ENCODE measurements at places on chromosomes 12 and 14. TPM values are rescaled to one million over a fixed set of nuclear protein-coding genes. Genes with fewer than 3 reads are reported as not detected.

Gene OS9
- polyA plus RNA-seq = 86.3 TPM

Gene CACNA2D4
- 0.14 TPM for polyA plus RNA-seq

Gene CHST11
- polyA plus RNA-seq = 12.4 TPM

Gene MYF5
- polyA plus RNA-seq = not detected

Gene CLEC1B
- not detected for polyA plus RNA-seq

Gene VRTN
- not detected for polyA plus RNA-seq

Gene PRPH
- polyA plus RNA-seq = not detected

Gene DGKA
- 214 TPM for polyA plus RNA-seq

Gene KRT77
- polyA plus RNA-seq = not detected

Gene NAV3
- polyA plus RNA-seq = 3.8 TPM

DNA sequence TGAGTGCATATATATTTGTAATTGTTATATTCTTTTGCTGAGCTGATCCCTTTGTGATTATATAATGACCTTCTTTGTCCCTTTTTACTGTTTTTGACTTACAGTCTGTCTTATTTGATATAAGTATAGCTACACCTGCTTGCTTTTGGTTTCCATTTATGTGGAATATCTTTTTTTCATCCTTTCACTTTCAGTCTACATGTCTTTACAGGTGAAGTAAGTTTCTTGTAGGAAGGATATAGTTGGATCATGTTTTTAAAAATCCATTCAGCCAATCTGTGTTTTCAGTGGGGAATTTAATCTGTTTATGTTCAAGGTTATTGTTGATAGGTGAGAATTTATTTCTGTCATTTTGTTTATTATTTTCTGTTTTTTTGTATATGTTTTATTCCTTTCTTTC, 12.1 kb downstream of the GZMH start:
- DNase-seq = no peak

DNA sequence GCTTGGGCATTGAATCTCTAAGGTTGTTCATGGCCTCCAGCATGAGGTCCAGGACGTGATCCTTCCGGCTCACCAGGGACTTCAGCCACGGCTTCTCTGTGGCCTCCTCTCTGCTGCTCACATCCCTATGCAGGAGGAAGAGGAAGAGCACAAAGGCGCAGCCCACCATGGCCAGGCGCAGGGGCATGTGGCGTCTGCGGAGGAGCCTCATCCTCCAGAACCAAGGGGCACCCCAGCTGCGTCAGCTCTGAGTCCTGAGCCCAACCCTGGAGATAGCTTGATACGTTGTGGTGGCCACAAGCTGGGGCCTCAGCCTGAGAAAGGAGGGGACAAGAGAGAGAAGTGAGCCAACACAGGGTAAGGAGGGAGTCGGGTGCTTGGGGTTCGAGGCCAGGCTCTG, 11.6 kb downstream of the GALNT6 start:
- DNase-seq = no peak

DNA sequence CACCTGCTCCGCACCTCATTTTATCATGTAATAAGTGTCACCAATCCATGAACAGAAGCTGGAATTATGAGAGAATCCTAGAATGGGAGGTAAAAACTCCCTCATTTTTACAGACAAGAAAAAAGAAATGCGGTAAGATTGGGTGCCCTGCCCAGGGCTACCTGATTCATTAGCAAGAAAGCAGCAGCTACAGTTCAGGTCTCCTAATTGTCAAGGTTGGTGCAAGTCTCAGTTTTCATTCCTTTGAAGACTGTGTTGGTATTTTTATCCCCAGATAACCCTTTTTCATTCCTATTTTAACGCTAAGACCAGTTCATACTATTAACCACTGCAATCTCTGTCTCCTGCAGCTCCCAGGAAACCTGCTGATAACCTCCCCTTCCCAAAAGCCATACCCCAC, 6.9 kb downstream of the DUSP6 start:
- DNase-seq = no peak

DNA sequence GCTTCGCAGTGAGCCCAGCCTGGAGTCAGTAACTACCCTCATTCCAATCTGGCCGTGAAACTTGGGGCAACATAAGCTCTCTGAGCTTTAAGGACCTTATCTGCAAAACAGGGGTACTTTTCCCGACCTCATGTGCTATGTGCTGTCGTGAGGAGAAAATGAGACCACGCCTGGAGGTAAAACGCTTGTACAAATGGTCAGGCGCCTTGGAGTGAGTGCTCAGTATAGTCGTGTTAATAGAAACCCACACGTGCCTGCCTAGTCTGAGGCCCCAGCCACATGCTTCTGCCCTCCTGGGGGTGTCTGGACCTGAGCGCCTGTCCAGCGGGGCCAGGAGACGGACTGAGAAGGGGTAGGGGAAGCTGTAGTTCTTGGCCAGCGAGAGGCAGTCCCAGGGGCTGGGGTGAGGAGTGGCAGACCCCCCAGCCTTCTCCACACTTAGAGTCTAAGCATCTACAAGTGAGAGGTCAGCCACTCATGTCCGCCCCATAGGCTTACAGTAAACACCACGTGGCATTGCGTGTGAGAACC, 4.9 kb downstream of the AQP5 start:
- DNase-seq = no peak

DNA sequence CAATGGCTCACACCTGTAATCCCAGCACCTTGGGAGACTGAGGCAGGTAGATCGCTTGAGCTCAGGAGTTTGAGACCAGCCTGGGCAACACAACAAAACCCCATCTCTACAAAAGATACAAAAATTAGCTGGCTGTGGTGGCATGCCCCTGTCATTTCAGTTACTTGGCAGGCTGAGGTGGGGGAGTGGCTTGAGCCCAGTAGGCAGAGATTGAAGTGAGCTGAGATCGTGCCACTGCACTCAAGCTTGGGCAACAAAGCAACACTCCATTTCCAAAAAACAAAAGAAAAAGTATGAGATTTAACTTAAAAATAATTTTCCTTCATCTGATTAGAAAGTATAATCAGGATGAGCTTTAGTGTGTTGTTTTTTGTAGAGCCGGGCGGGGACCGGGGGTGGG, 47.9 kb upstream of the BCAT1 start:
- no peak for DNase-seq

- no peak for DNase-seq
Observed at GRCh38 chr14:97219431-97220017, 422.3 kb downstream of the VRK1 start.

DNA sequence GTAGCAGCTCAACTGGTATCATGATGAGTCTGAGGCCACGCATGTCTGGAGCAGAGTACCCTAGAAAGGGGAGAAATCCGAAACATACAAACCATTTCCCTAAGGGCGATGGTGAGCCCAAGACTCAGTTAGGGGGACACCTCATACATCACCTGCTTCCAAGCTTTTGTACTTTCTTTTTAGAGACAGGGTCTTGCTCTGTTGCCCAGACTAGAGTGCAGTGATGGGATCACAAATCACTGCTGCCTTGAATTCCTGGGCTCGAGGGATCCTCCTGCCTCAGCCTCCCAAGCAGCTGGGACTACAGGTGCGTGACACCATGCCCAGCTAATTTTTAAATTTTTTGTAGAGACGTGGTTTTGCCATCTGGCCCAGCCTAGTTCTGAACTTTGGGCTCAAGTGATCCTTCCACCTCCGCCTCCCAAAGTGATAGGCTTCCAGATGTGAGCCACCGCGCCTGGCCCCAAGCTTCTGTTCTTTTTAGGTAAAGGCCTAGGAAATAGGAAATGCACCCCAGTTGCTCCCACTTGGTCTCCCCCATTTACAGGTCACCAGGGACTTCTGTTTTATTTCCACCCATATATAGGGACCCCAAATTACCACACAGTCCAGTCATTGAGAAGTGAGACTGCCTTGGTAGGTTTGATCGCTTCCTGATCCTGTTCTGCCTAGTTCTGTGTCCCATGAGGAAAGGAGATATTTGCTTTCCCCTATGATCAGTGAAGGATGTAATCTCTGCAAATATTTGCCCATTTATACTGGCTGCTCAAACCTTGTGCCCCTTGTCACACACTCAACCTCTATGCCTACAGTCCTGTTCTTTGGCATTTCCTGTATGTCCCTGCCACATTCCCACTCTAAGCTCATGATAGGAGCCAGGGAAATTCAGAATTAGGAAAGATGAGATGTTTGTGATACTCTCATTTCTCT, at the start of gene APOF:
APOF (minus strand) TSS at position 728 of the 930 bp plus-strand sequence; CDS start at position 616, 112 bp downstream.
- no peak for DNase-seq

DNA sequence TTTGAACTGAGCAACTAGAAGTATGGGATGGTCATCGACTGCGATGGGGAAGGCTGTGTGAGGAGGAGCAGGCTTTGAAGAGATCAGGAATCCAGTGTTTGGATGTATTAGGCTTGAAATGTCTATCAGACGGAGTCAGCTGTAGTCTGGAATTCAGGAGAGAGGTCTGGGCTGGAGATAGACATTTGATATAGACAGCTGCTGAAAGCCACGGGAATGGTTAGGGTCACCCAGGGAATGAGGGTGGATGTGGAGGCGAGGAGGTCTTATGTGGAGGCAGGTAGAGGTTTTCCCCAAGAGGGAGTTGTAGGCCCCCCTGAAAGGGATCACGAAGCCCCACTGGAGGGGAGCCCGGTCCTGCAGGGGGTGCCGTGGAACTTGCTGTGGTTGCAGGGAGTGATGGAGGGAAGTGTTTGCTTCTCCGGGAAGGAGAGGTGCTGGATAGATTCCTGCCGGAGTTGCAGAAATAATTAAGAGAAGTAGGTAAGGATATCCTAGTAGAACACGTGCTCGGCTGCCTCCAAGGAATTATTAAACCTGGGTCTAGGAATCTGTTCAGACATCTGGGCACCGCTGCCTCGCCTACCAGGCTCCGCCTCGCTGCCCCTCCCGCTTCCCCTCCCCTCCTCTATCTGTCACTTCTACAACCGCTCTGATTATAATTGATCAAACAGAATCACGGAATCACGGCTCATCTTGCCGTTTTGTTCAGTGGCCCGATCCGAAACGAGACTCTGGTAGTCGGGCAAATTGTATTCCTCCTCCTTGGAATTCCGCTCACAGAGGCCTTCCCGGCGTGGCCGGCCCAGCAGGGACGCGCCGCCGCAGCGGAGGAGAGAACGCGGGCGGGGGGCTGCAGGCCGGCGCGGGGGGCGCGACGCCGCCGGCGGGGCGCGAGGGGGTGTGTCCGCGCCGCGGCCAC, 826 bp upstream of the CACNA1C start:
- DNase-seq = peak; percentile 11

DNA sequence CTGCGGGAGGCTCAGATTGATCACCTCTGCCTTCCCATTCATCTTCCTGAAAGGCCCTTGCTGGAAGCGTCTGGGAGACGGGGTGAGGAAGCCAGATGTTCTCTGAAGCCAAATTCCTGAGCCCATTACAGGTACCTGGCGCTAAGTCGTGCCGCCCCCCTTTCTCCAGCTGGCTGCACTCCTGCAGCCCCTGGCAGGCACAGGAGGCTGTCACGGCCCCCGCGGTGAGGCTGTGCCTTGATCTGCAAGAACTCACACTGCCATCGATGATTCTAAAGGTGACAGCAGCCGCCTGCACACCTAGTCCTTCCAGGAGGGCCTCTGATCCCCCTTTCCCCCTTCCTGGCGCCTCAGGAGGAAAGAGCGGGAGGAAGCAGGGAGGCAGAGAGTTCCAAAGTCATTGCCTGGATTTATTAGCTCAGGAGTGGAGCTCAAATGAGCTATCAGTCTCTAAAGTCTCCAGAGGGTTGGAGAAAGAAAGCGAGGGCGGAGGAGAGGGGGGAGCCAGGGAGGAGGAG, 106.9 kb downstream of the RFLNA start:
- no peak for DNase-seq

- DNase-seq = no peak
Observed at GRCh38 chr14:81315341-81315740, 84.8 kb downstream of the STON2 start.

- no peak for DNase-seq
Observed at GRCh38 chr14:101004176-101004575, 100.7 kb upstream of the RTL1 start.

DNA sequence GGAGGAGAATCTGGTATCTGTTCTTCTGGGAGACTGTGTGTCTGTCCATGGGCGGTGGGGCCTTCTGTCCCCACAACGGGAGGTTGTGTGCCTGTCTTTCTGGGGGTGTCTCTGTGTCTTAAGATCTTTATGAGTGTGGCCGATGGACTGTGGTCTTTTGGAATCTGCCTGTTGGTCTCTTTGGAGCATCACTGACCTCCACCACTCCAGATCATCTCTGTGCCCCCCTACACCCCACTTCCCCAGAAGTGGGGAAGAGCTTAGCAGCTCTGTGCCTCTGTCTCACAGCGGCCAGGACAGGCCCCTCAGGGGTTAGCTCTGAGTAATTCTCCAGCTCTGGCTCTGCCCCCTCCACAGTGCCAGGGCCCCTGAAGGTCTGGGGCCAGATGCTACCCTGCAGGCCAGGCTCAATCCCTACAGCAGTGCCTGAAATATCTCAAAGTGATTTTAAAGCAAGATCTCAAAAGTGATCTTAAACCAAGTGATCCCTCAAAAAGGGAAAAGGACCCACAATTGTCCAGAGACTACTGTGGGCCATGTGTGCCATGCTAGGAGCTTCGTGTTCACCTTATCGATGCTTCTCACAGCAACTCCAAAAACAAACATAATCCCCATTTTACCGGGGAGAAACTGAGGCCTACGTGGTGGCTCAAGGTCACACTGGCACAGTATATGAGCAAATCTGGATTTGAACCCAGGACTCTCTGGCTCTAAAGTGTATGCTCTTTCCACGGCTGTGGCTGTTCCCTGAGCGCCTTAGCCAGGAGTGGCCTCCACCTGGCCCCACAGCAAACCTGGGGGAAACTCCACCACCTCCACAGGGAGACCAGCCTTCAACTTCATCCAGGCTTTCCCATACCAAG, 26.0 kb upstream of the KRT78 start:
- no peak for DNase-seq

DNA sequence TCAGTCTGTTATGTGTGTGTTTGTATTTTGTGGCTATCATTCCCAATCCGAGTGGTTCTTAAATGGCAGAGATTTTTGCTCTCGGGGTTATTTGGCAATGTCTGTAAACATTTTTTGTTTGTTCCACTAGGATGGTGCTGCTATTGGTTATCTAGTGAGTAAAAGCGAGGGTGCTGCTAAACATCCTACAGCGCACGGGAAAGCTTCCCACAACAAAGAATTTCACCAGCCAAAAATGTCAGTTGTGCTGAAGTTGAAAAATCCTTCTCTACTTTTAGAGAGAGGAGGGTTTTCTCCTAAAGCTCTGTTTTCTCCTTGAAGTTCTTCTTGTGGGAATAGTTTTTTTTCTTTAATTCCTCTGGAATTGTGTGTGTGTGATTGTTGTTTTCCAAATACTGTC, 2.4 kb downstream of the EXD2 start:
- no peak for DNase-seq

GRCh38 chr12:56931474-56931978, 2.7 kb downstream of the SDR9C7 start:
- peak; percentile 34 for DNase-seq

- DNase-seq = peak; percentile 40
Observed at GRCh38 chr12:60489071-60489470, 893.2 kb downstream of the SLC16A7 start.

GRCh38 chr14:29454026-29454693, 473.5 kb downstream of the PRKD1 start:
- DNase-seq = no peak

DNA sequence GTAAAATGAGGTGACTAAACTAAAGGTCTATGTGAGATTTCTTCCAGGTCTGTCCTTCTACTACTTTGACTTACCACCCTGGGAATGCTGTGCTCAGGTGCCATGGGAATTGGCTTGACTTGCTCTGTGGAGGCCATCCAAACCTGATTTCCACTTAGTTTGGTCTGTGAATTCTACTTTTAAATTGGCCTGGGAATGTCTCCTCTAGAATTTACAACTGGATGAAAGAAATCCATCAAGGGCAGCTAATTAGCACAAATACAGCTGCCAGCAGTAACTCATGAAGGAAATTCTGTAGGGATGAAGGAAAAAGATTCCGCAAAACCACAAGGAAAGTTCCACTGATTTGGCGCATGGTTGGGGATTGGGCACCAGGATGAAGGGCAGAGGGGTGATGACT, 31.7 kb upstream of the FRMD6 start:
- DNase-seq = no peak

GRCh38 chr14:52724360-52724644, 5.7 kb upstream of the STYX start:
- DNase-seq = no peak
